ENCODE measurements at places on chromosomes 6 and 20. TPM values are rescaled to one million over a fixed set of nuclear protein-coding genes. Genes with fewer than 3 reads are reported as not detected.

Gene HS3ST5
- not detected for total RNA-seq

Gene PDCD2
- 97.3 TPM for total RNA-seq

Gene PTCHD4
- total RNA-seq: 24.5 TPM

Gene COL9A1
- not detected for total RNA-seq

Gene SYNDIG1
- total RNA-seq: not detected

Gene ZNF391
- total RNA-seq: 1.6 TPM

Gene IL17F
- not detected for total RNA-seq

Gene CLPSL2
- total RNA-seq: not detected

Gene ARG1
- not detected for total RNA-seq

Gene KIZ
- total RNA-seq: 5.9 TPM

Gene PRDM13
- total RNA-seq: not detected

Gene HAO1
- total RNA-seq: not detected

Gene PEX7
- total RNA-seq: 3.8 TPM

Gene UBR2
- total RNA-seq: 18.9 TPM

Gene PSMB9
- total RNA-seq: 2.9 TPM

Data from vein endothelial cell (primary cell).